Choroid plexus epithelial cell (primary cell): ENCODE measurements at places on chromosomes 7 and 10.

GRCh38 chr10:124144536-124144935, 51.1 kb upstream of the CHST15 start:
- peak; percentile 40 for DNase-seq

DNA sequence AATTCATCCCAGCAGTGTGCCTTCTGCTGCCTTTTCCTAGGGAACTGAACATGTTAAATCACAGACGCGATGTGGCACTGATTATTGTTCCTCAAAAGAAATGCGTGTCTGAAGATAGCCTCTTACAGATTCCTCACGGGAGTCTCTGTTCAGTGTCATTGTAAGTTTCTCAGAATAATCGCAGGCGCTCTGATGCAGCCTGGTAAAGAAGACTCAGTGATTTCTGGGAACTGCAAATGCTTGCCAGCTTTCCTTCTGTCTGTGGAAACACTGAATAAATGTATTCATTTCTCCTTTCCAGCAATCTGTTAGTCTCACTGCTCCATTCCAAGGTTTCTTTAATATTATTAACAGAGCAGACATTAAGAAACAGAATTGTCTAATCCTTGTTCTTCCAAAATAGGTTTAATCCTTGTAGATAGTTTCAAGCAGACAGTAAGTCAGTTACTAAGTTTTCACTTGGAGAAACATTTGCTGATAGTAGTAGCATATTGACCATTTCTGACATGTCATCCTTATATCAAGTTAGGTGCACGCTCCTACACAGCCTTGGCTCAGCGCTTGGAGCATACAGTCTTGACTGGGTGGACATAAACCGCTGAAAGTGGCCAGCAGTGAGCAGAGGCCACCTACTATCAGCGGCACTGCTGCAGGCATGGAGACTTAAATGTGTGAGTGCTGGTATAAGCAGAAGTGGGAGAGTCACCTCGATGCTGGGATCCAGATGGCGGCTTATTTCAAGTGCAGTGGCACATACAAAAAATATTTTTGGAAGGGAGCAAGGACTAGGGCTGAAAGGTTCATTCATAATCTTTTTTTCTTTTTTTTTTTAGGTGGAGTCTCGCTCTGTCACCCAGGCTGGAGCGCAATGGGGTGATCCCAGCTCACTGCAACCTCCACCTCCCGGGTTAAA, 27.7 kb downstream of the MMRN2 start:
- DNase-seq, result no peak

DNA sequence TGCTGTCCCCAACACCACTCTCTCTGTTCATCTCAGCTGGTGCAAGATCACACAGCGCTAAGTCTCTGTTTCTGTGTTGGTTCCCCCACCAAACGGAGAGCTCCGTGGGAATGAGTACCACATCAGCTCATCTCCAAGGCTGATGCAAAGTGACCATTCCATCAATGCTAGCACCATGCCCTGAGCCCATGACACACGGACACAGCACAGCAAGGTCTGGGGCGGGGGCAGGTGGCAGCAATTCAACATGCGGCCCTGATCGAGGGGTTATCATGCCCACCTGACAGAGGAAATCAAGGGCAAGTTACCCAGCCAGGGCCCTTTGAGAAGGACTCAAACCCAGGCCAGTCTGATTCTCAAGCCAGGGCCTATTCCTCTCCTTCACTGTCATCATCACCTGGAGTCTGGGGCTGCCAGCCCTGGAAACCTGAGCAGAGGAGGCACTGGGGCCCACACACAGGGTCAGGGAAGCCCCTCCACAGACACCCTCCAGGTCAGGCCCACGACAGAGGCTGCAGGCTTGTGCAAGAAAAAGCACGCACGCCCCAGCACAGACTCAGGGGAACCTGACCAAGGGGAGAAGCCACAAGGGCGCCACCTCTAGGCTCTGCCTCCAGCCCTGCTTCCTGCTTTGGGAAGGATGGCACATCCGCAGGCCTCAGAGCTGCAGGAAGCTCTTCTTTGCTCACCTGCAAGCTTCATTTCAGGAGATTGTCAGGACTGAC, 74.8 kb downstream of the GRID1 start:
- DNase-seq, result no peak

- peak; percentile 55 for DNase-seq
These were observed 13.4 kb upstream of the RASSF4 start for GRCh38 chr10:44946205-44946604.

GRCh38 chr10:73762915-73763314, 18.7 kb downstream of the SEC24C start:
- DNase-seq, result peak; percentile 62

DNA sequence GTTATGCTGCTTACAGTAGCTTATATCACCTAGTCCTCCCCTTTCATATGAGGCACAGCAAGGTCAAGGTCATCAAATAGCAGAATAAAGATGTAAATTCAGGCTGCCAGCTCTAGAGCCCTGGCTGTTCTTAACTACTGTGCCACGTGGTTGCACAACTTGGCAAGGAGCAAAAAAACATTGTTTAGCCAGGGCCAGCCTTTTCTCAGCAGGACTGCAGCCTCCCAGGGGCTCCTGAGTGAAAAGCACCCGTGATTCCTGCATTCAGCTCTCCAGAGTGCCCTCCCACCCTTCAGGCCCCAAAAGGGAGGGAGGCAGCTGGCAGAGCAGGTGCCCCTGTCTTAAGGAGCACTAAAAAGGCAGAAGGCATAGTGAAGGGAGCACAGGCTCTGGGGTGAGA, 31.8 kb upstream of the TM9SF3 start:
- DNase-seq, result peak; percentile 54

- DNase-seq, result no peak
These were observed 338.5 kb downstream of the ADARB2 start for GRCh38 chr10:1398626-1399410.

GRCh38 chr10:46787321-46787615, 124.0 kb upstream of the PTPN20 start:
- DNase-seq, result peak; percentile 61

GRCh38 chr7:52669031-52669430, 366.4 kb upstream of the POM121L12 start:
- DNase-seq, result no peak

DNA sequence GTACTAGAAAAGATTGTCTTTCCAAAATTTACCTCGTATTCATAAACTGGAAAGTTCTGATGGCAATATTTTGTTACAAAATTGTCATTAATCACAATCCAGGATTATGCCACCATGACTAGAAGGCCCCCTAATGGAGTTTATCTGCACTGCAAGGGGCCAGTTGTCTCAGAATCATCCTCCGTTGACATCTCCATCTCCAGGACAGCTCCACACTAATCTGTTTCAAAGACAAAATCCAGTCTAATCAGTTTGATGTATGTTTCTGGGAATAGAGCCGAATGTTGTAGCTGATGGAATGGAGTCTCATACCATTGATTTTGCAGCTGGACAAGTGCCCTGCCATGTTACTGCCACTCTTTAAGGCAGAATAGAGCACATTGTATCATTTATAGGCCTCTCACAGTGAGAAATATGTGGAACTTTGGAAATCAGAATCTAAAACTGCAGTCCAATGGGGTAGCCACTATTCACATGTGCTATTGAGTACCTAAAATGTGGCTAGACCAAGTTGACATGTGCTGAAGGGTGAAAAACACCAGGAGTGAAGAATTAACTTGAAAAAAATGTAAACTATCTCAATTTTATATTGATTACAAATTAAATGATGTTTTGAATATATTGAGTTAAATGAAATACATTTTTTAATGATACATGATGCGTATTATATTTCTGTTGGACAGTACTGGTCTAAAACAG, 38.3 kb upstream of the TOMM7 start:
- DNase-seq, result no peak

GRCh38 chr7:25646726-25647413, 418.6 kb upstream of the NPVF start:
- DNase-seq, result peak; percentile 47

DNA sequence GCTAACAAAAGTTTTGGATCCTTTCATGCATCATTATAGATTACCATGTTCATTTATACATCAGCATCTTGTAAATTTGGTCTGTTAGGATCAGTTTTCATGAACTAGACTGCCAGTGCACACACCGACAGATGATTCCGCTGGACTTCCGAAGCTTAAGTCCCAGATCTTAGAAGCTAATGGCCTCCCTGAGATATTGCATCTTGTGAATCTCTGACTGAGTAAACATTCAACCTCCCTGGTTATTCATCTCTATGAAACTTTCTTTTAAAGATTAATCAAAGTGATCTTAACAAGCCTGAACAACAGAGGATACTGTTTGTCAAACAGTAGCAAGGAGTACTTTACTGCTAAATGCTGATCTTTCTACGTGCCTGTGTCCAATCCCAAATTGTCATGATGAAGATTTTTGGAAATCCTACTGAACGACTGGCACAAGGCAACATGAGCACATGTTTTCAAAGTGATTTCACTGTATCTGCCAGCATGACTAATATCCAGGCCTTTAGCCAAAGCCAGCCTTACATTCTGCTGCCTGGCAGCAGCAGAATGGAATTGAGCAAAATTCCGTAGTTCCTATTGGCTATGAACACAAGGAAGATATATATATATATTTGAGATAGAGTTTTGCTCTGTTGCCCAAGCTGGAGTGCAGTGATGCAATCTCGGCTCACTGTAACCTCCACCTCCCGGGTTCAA, 91.3 kb upstream of the ANK3 start:
- peak; percentile 69 for DNase-seq

DNA sequence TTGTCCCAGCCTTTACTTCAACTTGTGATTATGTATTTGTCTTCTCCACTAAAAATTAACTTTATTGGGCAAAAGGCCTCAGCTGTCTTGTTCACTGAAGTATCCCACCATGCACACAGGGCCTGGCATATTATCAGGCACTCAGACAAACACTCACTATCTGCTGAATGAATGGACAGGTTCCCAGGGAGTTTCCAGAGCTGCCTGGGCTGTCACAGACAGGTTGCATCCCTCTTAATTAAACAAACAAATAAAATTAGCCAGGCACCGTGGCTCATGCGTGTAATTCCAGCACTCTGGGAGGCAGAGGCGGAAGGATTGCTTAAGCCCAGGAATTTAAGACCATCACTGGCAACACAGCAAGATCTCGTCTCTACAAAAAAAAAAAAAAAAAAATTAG, 1.5 kb upstream of the TSPAN14 start:
- DNase-seq, result no peak

GRCh38 chr10:20535897-20536881, 360.9 kb downstream of the NEBL start:
- DNase-seq, result no peak

- DNase-seq, result peak; percentile 53
These were observed 3.8 kb downstream of the VPS41 start for GRCh38 chr7:38905056-38905759.

DNA sequence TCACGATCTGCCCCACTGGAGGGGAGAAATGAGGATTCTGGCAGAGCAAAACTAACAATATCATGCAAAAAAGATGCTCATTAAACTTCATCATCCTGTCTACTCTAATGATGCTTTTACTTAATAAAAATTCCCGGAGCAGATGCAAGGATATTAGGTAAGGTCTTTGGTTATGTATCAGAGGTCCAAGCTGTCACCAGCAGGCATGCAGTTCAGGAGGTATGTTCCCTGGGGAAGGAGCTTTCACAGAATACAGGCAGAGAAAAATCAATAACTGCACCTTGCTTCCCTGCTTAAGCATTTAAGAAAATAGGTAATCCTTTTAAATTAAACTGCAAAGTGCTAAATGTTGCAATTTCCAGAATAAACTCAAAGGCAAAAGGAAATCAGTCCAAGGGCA, 81.6 kb upstream of the C1QL3 start:
- DNase-seq, result no peak

DNA sequence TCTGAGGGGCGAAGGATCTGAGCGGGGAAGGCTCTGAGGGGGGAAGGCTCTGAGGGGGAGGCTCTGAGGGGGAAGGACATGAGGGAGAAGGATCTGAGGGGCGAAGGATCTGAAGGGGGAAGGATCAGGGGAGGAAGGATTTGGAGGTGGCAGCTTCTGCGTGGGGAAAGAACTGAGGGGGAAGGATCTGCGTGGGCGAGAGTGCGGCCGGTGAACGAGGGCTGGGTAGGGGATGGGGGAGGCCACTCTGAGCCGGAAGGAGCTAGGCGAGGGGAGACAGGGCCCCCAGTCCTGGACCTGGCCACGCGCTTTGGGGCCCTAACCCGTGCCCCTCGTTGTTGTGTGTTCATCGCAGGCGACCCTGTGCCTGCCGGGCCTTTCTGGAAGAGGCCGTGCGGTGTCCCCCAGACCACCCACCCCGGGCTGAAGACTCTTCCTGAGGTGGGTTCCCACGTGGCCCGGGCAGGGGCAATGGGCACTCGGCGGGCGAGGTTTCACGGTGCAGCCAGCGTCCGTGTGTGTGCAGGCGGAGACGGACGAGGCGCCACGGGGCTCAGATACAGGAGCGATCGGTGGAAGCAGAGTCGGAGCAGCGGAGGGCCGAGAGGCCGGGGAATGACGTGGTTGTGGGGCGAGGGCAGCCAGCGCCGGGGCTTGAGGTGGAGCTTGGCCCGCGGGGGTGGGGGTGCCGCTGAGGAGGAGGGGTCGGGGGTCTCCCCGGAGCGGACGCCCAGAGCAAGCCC, 2.0 kb downstream of the CALY start:
- DNase-seq, result peak; percentile 26

GRCh38 chr10:122632031-122632430, 67.6 kb downstream of the C10orf120 start:
- no peak for DNase-seq

DNA sequence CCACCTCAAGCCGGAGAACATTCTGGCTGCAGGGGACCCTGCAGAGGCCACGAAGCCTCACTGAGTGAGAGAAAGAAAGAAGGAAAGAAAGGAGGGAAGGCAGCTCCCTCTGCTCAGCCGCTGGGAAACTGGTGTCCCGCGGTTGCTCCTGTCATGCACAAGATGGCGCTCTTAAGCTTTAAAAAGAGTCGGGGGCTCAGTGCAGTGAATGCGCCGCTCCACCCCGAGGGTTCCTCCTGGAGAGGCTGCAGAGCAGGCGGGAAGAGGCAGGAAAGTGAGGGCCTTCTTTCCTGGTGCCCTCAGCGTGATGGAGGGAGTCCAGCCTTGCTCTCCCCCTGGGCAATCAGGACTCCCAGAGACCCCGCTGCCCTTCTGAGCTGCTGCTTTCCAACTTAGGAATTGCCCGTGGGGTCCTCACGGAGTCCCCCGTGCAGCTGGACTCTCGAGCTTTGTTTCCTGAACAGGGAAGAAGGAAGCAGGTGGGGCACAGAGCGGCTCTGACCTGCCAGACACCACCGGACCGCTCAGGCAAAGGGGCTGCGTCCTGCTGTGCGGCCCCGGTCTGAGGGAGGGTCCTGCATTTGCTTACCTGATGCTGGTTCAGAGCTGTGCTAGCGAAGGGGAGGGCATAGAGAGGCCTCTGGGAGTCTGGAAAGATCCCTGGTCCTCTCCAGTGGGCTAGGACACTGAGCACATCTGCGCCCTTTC, 141.9 kb upstream of the MKI67 start:
- peak; percentile 63 for DNase-seq
